ENCODE measurements at places on chromosomes 11 and 22.
A peak's percentile ranks its signal among the peaks of the same experiment; 100 is the strongest.

DNA sequence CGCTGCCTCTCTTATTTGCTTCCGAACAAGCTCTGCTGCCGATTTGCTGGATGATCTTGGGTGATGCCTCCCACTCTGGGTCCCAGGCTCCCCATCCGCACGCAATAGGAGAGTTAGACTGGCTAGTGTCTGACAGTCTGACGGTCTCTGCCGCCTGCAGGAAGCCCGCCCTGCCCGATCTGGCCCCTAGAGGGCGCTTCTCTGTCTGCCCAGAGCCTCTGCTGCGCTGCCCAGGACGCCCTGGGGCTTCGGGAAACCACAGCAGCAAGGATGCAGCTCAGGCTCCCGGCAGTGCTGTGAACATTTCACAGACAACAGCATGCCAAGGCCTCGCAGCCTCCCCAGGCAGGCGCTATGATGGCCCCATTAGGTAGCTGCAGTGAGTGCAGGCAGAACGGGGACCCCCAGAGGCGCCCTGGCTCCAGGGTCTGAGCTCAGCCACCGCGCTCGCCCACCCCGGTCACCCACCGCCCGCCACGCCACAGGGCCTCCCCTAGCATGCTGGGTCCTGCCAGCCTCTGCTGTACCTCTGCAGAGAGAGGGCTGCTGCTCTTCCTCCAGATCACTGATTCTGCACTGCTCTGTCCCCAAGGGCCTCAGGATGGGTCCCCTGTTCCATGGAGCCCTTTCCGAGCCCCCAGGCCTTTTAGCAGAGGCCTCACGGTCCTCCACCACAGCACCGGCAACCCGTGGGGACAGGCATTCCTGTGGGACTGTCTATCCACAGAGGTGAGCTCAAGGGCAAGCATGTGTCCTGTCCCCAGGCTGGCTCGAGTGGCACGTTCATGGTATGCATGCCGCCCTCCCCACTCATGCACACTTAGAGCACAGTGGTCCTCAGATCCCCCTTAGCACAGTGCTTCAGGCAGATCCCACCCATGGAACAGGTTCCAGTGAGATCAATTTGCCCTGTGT lies 4.3 kb upstream of the BAIAP2L2 start:
- DNase-seq: peak; percentile 92

- peak; percentile 24 for DNase-seq
These were observed 1.8 kb downstream of the CELF1 start for GRCh38 chr11:47551086-47551485.

- no peak for DNase-seq
These were observed 17.4 kb downstream of the NARS2 start for GRCh38 chr11:78557236-78557635.

- DNase-seq: no peak
These were observed 10.7 kb downstream of the SAA4 start for GRCh38 chr11:18225913-18226312.

DNA sequence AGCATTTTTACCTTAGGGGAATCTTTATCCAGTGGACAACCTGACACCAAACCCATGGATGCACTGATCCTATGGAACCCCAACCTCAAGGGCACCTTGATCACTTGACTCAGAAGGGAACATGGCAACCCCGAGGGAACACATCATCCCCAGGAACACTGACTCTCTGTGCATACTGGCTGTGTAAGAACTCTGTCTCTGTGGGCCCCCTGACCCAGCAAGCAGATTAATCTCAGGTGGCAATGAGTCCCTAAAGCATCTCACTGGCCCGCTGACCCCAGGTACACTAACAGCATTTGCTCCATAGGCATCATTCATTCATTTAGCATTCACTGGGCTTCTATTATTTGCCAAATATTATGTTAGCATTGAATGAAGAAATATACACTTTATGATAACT lies 16.9 kb downstream of the EIF3F start:
- no peak for DNase-seq

DNA sequence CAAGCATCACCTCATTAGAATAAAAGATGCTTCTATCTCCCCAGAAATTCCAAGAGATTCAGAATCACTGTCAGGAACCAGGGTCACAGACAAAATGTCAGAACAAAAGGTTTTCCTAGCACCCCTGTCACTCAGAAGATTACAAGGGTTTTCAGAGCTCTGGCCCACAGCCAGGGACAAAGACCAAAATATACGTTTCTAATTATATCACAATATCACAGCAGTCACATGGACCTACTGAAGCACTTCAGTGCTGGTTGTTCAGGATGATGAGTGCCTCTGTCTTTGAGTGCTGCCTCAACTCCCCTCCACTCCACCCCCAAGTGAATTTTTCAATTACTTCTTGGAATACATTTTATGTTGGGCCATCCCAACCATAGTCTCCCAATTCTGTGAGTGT lies 21.9 kb upstream of the RTL6 start:
- DNase-seq: no peak

- no peak for DNase-seq
These were observed 33.5 kb downstream of the POU2AF3 start for GRCh38 chr11:111331711-111332479.

DNA sequence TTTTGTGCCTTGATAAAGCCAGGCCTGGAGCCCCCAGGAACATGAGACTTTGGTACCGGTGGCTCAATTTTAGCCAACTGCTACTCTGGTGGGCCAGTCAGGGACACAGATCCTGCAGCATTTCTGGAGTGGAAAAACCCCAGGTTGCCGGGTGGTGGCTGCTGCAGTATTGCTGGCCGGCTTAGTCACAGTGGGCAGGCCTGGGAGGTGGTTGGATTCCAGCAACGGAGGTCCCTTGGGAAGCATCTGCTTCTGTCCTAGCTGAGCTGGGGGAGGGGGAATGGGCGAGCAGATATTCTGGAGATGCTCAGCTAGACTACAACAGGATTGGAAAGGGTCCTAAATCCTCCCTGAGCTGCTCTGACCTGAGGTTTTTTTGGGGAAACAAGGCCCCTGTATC lies 31.6 kb upstream of the ACCSL start:
- DNase-seq: no peak

GRCh38 chr11:37630866-37631265 lies 1032.8 kb upstream of the RAG2 start:
- no peak for DNase-seq

DNA sequence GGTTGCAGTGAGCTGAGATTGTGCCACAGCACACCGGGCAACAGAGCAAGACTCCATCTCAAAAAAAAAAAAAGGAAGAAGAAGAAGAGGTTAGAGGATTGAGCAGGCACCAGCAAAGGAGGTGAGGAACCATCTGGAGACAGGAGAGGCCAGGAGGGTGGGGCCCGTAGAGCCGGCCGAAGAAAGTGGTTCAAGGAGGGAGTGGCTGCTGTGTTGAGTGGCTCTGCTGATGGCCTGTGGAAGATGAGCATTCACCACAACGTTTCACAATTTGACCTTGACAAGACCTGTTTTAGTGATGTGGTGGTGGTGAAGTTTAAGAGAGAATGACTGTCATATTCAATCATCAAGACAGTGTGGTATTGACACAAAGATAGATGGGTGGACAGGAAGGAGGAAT lies 6.8 kb upstream of the CTSD start:
- DNase-seq: no peak

DNA sequence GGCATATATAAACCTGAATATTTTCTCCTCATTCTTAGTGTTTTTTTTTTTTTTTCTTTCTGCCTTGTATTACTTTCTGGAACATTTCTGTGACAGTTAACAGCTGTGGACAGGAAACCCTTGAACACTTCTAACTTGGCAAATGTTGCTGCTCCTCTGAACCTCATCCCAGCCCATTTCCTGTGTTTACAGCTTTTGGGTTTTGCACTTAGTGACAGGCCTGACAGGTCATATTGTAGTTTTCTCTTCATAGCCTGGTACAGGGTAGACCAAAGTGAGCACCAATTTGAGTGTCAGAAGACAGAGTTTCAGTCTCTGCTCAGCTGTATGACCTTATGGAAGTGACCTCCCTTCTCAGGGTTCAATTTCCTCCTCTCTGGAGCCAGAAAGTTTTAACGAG lies 91.6 kb downstream of the STIM1 start:
- DNase-seq: no peak

- DNase-seq: peak; percentile 73
These were observed 536.6 kb downstream of the SOX6 start for GRCh38 chr11:15819679-15820286.

- DNase-seq: no peak
These were observed 129.6 kb downstream of the BARX2 start for GRCh38 chr11:129505266-129505665.

- no peak for DNase-seq
These were observed 1247.1 kb downstream of the BRD1 start for GRCh38 chr22:48580481-48580970.

- no peak for DNase-seq
These were observed 62.7 kb downstream of the ISX start for GRCh38 chr22:35128637-35129036.

DNA sequence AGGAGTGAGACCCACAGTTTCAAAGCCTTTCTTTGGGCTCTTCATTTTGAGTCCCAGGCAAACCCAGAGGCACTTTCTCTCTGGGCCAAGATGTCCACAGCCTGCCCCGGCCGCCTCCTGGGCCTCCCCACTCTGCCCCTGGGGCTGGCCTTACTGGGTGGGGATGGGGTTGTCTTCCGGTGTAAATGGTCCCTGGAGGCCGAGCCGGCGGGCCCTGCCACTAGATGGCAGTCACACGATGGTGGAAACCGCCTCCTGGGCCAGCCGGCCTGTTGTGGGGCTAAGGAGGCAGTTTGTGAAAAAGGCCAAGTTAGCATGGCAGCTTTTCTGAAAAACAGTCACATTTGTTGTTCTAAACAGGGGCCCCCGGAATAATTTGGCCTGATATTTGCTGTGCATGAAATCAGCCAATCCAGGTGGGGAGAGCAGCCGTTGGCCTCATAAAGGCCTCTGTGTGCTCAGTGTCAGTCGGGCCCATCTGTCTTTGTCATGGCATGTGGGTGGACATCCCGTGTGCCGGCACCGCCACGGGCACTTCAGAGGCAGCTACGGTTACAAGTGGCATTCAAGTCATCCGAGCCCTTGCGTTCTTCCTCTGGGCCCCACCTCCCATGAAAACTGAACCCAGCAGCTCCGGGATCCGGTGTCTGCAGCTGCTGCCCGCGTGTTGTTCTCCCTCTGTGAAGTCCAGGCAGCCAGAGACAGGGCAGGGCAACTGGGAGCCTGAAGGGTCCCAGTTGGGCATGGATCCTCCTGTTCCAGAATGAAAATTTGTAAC lies 6.5 kb downstream of the MRPL23 start:
- DNase-seq: no peak

GRCh38 chr11:114953039-114953438 lies 274.7 kb downstream of the NXPE2 start:
- DNase-seq: peak; percentile 39

Measured in eye (tissue), 1 donor.